ENCODE measurements at places on chromosomes 4 and X.

- peak; percentile 55 for DNase-seq
These were observed 47.7 kb downstream of the SPRY1 start for GRCh38 chr4:123444290-123444731.

- no peak for DNase-seq
These were observed 210.7 kb upstream of the SLC7A11 start for GRCh38 chr4:138452826-138453225.

DNA sequence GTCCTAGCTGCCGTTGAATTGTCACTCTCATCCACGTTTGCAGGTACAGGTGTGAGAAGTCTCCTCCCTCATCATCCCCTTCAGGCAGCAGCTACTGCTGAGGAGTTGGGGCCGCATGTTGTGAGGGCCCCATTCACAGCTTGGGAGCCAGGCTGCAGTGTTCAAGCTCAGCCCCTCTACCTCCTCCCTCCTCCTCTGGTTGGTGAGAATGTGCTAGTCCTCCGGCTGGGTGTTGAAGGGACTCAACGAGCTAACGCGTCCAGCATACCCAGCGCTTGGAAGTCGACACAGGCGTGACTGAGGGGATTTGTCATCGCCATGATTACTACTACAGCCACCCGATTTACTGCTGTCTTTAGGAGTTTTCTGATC is 82.0 kb upstream of the PSAPL1 start:
- DNase-seq: no peak

DNA sequence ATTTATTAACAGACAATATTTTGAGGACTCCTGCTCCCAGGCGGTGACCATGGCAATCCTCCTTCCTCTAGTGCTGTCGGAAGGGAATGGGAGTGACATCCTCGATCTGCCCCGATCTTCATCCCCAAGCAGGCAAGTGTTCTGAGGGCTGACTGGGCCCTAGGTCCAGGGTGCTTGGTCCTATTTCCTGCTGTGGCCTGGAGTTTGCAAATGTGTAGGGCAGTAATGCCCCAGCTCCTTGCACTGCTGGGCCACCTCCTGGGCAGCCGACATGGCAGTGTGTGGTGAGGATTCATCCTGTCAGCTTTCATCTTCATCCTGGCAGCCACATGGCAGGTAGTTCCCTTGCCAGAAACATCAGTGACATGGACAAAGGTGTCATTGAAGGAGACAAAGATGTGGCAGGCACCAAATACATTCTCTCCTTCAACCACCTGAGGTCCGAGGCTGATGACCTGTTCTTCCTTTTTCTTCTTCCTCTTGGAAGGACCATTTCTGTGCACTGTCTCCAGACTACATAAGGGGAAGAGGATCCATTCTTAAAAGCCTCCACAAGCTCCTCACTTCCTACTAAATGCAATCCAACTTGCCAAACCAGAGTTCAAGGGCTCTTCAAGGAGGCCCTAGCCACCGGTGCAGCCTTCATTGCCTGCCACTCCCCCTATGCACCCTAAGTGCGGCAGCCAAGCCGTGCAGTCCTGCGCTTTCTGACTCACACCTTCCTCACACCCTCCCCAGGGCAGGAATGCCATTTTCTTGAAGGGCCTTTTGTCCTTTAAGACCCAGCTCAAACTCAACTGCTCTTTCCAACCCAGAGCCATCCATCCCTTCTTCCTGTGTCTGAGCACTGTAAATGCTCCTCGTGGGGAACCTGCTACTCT is 65.7 kb downstream of the TMEM154 start:
- no peak for DNase-seq

GRCh38 chr4:102478186-102478585 is 23.0 kb upstream of the NFKB1 start:
- DNase-seq: no peak

GRCh38 chr4:114364857-114365256 is 233.8 kb upstream of the UGT8 start:
- DNase-seq: no peak

DNA sequence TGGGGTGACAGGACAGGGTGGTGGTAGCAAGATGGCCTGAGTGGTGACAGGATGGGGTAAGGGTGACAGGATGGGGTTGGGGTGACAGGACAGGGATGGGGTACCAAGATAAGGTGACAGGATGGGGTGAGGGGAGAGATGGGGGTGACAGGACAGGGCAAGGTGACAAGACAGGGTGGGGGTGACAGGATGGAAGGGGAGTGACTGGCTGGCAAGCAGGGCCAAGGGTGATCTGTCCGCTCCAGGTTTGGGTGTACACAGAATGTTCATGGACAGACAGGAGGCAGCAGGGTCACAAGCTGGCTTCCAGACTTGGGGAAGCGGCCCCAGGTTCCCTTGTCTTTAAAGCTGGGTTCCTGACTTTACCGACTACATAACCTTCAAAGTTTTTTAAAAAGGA is 23.3 kb downstream of the RNF212 start:
- no peak for DNase-seq

DNA sequence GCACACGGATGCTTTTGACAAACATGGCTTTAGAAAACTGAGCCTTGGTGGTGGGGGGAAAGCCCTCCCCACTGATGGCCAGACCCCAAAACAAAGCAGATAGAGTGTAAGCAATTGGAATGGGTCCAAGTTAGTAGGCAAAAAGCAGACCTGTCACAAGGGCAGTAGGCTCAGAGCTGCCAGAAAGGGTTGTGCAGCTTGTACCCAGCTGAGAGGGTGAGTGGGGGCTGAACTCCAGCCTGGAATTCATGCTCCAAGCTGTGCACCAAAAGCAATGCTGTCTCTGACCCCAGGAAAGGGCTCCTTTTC is 101.1 kb upstream of the TEX13D start:
- no peak for DNase-seq

DNA sequence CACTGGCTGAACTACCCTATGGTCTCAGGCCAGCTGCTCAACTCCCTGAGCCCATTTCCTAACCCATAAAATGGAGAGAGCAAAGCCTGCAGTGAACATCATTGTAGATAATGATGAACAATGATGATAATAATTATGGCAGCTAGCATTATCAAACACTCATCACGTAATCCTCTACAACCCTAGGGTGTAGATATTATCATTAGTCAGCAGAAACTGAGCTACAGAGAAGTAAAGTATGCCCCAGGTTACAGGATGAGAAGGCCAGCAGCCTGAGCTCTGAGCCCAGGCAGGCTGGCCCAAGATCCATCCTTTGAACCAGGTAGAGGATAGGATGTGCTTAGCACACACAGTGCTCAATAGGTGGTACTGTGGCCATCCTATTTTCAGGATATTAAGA is 43.2 kb downstream of the REELD1 start:
- no peak for DNase-seq

- no peak for DNase-seq
These were observed 271.2 kb upstream of the TENM3 start for GRCh38 chr4:181971973-181972372.

DNA sequence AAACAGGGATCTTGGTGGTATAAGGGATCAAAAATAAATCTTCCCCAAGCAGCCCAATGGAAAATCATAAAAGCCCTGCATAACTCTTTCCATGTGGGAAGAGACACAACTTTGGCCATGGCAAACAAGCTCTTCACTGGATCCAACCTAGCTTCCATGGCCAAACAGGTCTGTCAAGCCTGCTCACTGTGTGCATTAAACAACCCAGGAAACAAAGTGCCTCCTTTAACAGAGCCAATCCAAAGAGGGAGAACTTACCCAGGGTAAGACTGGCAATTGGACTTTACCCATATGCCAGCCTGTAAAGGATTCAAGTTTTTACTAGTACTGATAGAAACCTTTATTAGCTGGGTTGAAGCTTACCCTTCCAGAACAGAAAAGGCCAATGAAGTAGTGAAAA is 7.6 kb upstream of the HERC5 start:
- DNase-seq: no peak

DNA sequence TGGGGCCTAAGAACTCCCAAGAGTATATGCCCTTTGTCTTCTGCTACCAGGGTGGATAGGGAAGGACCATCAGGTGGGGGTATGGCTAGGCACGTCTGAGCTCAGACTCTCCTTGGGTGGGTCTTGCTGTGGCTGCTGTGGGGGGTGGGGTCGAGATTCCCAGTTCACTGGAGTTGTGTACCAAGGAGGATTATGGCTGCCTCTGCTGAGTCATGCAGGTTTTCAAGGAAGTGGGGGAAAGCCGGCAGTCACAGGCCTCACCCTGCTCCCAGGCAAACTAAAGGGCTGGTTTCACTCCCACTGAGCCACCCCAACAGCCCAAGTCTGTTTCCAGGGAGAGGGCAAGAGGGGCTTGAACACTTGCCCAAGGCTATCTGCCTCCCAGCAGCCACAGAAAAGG is 249.7 kb downstream of the NR3C2 start:
- DNase-seq: no peak

DNA sequence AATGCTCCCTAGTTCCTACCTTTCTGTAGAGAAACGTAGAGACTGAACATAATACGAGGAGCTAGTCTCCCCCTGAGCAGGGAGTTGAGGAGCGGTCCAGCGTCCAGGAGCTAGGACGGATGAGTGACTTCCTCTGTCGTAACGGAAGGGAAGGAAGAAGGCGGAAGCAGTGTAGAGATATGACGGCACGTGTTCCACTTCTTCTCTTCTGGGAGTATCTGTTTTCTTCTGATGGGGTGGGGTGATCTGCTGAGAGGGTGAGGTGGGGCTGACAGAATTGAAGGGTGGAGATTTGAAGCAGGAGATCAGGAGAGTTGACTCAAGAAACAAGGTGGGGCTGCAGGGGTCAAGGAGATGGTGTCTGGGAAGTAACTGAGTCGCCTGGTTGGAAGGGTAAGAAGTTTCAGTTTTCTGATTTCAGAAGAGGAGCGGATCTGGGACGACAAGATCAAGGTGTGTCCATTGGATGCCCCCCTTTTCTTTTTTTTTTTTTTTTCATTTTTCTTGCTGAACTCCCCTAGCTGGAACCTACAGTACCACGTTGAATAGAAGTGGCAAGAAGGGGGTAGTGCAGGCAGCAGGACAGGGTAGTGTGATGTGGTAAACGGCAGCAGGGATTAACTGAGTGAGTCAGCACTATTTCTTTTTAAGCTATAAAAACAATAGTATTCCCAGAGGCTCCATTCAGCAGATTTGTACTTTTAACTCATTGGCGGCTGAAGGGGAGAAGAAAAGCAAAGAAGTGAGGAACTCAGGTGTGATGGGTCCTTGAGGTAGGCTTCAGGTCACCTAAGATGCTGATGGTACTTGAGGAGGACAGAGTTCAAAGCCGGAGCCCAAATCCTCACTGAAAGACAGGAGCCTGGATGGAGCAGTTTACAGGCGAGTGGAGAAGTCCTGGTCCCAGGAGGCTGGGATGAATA is 50.8 kb upstream of the SETD7 start:
- no peak for DNase-seq

- no peak for DNase-seq
These were observed 892.1 kb upstream of the EPHA5 start for GRCh38 chr4:66562276-66562806.

DNA sequence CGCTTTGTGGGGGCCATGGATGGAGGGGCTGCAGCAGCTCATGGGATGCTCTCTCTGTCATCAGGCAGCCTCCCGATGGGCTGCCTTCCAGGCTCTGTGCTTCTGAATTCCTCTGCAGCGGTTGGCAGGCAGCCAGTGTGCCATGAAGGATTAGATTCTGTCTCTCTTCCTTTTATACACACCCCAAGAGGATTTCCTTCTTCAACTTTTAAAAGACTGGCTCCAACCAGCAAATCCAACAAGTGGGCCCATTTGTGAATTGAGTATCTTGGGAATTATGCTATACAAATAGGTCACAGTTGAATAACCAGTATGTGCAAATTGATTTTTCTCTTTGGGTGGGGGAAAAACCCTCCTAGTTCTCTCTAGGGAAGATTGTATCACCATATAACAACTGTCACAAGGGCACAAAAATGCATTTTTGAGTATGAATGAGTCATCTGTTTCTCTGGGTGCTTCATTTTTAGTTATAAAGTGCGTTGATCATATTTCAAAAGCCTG is 96.8 kb upstream of the FAT1 start:
- no peak for DNase-seq

- DNase-seq: no peak
These were observed 97.4 kb downstream of the COL4A5 start for GRCh38 chrX:108537005-108537404.

GRCh38 chr4:140839888-140840790 is 84.0 kb upstream of the TBC1D9 start:
- no peak for DNase-seq

GRCh38 chrX:46961097-46961496 is 48.9 kb downstream of the JADE3 start:
- DNase-seq: no peak

DNA sequence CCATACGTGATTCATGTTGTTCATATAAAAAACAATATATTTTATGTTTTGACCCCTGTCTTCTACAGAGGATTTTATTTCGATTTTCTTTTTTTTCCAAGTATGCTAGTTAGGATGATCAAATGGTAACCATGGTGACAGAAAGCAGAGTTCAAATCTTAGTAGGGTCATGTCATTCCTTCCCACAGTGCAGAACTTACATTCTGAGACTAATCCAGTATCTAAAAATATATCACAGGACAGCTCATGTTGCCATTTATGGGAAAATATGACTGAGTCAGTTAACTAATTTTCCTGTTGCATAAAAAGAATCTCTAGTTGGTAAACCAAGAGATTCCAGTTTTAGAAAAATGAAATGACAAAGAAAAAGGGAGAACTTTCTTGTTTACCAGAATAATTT is 209.5 kb downstream of the PARM1 start:
- DNase-seq: no peak

- DNase-seq: no peak
These were observed 804 bp downstream of the OSTC start for GRCh38 chr4:108651014-108651791.

DNA sequence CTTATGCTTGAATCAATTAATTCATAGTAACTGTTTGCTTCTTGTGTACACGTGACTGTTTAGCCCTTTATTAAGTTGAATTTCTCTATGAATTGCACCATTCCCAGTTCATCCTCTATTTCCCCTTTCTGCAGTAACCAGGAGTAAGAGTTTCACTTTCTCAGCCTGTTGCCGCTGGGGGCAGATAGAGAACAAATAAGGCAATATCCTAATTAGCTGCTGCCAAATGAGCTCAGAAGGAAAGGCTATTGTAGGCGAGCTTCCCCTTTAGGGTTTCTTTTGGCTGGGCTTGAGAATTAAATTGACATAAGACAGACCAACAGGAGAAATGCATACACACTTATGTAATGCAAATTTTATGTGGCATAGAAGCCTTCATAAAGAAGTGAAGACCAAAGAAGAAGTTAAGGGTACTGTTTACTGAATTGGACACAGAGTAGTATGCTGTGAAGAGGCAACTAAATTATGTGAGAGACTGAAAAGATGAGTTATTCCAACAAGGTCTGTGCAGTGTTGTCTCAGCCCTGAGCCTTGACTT is 1594.7 kb downstream of the TECRL start:
- no peak for DNase-seq

GRCh38 chrX:16848541-16848940 is 21.6 kb downstream of the RBBP7 start:
- no peak for DNase-seq

GRCh38 chr4:56259655-56260054 is 127.6 kb downstream of the AASDH start:
- no peak for DNase-seq

DNA sequence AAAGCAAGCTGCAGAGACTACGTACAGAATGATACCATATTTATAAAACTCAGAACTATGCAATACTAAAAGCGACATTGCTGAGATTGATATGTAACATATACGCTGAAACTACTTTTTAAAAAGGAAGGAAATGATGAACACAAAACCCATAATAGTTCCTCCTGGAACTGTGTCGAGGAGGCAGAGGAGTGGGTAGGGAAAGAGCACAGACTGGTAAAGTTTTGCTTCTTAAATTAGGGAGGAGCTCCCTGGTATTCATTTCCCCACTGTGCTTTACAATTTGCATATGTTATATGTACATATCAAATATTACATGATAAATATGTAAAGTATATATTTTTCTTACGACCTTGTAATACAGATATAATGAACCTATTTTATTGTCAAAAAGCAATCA is 13.9 kb downstream of the UFSP2 start:
- DNase-seq: no peak

Measured in stimulated activated naive B cell treated with anti-CD40 and anti-IgM and Interleukin-4, amounts not matched to agents 10 μg/mL and 1 μg/mL and 100 μg/mL, for 72 hours (primary cell).